Fibroblast of lung (primary cell): ENCODE measurements at places on chromosomes 12 and 14. TPM values are rescaled to one million over a fixed set of nuclear protein-coding genes. Genes with fewer than 3 reads are reported as not detected.
A peak's percentile ranks its signal among the peaks of the same experiment; 100 is the strongest.

The GLIPR1 gene
- 186 and 245 TPM in 2 replicates for polyA plus RNA-seq

The CISTR gene
- not detected in 2 replicates for polyA plus RNA-seq

The KCNJ8 gene
- polyA plus RNA-seq, result 5.7 and 17.7 TPM in 2 replicates

The SSTR1 gene
- 7.8 and 10.5 TPM in 2 replicates for polyA plus RNA-seq

The PPFIA2 gene
- polyA plus RNA-seq, result 0.54 and 1.7 TPM in 2 replicates

The BRMS1L gene
- 7.2 and 9.5 TPM in 2 replicates for polyA plus RNA-seq

The CLEC2A gene
- polyA plus RNA-seq, result not detected in 2 replicates

The GUCY2C gene
- 0.02 TPM in 1 of 2 replicates, not detected in the other for polyA plus RNA-seq

The TAS2R9 gene
- not detected in 2 replicates for polyA plus RNA-seq

The OR4K2 gene
- polyA plus RNA-seq, result not detected in 2 replicates

The PPP2R3C gene
- 28.7 and 32.6 TPM in 2 replicates for polyA plus RNA-seq

The SLC25A21 gene
- polyA plus RNA-seq, result 0.62 and 1.0 TPM in 2 replicates

GRCh38 chr14:103819503-103820307 is 27.7 kb downstream of the PPP1R13B start:
- peak; percentile 15 for DNase-seq

GRCh38 chr12:26713885-26714383 is 119.1 kb downstream of the ITPR2 start:
- no peak for DNase-seq

DNA sequence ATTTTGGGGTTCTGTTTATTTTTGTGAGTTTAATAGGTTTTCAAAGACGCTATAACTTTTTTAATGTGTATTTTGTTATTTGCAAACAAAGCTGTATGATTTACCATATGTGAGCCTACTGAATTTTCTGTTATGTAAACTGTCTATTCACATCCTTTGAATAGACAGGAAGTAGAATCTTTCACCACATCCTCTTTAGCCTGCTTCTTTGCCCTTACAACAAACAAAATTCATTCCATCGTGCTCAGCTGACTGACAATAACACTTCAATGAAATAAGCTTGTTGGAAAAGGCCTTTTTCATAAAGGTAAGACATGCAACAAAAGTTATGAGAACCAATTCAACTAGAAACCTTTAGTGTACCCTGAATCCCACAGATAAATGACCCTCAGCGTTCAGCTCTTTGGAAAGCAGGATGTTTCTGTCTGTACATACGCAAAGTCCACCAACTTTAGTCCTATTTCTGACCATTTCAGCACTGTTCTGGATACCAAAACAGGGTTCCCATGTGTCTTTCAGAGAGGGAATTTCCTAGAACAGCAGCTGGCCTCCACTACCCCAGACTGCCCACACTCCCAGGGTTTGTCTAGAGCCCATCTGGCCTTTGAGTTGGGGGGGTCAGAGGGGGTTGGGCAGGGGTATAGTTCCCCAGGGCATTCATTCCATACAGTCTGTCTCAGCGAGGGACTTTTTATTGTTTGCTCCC is 71.3 kb downstream of the DUSP6 start:
- no peak for DNase-seq

DNA sequence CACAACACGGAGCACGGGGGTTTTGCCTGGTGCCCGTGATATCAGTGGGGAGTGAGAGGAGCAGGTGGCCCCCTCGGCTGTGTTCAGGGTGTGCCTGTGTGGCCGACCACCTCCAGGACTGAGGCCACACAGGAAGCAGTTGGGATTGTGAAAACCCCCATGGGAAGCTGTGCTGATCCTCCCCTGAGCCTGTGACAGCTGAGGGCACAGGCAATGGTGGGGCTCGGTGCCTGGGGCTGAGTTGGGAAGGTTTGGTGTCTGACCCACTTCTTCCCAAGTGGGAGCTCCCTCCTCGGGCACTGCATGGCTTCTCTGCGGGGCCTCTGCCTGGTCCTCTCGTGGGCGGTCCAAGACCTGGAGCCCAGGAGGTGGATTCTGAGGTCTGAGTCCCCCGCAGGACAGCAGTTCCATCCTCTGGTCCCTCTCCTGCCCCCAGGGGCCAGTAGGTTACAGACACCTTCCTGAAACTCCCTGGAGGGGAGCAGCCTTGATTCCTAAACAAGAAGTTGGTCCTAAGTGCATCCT is 17.9 kb downstream of the PACS2 start:
- no peak for DNase-seq

DNA sequence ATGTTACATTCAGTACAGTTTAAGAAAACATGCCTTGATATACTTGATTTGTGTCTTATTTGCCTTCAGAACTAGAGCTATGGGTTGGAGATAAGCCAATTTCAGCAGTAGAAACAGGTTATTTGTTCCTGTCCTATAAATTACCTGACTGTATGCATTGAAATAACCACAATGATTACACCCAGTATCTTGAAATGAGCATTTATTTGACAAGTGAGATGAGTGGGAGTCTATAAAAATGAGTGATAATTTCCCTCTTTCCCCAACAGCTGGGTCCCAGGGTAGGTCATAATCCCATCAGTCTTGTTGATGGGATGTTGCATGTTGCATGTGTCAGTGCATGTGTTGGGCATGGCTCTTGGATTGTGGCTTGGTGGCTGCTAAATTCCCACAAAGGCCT is 3.7 kb downstream of the TAS2R42 start:
- no peak for DNase-seq

DNA sequence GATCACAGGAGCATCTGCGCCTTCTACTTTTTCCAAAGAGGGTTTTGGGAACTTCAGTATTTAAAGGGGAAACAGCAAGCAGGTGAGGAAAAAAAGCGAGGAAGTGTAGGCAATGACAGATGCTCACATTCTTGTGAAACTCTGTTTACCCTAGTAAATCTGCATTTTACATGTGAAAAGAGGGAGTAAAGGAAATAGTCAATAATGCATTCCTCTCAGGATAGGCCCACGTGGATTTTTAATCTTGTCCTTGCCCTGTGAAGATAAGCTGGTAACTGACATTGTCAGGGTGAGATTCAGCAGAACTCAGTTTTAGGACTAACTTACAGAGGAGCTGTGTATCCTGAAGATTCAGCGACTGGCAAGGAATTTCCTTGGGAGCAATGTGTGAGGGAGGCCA is 1119.2 kb upstream of the TMEM132C start:
- DNase-seq, result no peak

- DNase-seq, result no peak
These were observed 25.3 kb downstream of the DDHD1 start for GRCh38 chr14:53127832-53128231.

DNA sequence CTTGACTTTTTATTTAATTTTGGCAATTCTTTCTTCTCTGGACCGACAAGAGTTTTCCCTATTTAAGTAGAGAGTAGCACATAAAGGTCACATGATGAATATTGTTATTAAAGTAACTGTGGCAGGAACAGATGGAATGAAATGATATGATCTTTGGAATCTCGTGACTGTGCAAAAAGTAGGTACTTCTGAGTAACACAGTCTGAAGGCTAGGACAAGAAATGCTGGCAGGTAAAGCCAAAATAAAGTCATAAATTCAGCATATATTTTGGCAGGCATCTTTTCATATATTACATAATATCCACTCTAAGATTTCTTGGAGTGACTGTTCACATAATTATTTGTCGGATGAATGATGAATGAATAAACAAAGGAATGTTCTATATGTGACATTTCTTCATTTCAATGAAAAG is 121.4 kb downstream of the EFCAB11 start:
- no peak for DNase-seq

DNA sequence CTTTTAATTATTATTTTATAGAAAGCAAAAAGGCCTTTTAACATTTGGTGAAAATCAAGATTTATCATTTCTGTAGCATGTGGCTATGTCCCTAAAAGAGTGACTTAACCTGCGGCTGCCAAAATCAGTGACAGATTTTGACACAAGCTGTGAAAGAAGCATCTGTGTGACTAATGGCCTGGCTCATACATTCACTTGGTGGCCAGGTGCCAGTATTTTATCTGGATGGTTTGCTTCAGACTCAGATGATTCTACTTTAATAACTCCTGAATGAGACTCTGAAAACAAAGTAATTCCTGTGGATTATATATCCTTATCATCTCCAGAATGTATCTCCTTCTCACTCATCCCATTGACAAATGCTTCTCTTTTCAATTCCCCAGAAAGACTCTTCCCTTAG is 103.0 kb downstream of the FSCB start:
- peak; percentile 12 for DNase-seq

- DNase-seq, result no peak
These were observed 88.4 kb downstream of the CAND1 start for GRCh38 chr12:67357376-67358125.

GRCh38 chr14:101861464-101861863 is 100.0 kb downstream of the PPP2R5C start:
- no peak for DNase-seq

DNA sequence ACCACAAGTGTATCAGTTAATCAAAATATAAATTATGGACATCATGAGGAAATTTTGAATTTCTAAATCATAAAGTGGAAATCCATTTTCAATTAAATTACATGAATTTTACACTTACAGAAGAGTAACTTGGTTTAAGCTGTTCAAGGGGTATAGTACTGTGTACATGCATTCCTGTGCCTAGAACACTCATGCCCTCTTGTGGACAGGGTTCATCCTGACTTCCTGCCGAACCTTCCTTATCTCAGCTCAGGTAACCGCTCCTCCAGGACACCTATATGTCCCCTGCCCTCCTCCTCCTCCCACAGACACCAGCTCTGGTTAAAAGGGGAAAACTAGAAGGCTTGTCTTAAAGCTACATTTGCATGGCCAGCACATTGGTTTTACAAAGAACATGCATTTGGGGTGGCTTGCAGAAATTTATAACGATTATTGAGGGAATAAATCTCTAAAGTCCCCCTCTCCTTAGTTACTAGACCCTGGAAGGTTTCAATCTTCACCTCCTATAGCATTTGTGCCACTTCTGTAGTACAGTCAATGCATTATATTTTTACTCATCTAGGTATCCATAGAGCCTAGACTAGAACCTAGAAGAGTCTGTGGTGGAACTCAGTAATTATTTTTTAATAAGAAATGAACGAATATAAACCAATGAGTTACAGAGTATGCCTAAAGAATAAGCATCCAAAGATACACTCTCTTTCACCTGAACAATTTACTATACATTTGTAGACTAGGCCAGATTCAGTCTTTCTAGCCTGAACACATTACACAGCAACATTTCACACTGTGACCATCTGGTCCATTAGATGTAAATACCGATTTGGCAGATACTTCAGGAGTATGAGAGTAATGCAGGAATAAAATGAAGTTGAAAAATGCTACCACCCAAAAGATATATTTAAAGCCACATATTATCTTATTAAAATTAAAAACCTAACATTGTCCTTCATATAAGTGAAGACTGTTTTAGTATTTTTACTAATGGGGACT is 345.6 kb downstream of the PAWR start:
- peak; percentile 35 for DNase-seq

- no peak for DNase-seq
These were observed 64.6 kb downstream of the SUSD6 start for GRCh38 chr14:69675877-69676416.

DNA sequence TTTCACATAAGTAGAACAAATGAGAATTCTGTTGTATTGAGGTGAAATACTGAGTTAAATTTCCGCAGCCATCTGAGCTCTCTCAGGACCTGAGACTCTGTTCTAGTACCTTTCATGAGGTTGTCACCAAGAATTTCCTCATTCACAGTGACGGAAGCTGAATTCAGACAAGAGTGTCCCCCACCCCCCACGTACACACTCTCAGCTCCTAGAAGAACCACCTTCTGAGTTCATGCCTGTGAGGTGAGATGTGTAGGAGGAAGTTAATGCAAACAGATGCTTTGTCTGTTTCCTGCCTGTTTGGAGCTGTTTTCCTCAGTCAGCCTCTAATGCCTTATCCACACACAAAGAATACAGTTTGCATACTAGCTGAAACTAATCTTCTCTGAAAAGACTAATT is 18.2 kb downstream of the BICDL1 start:
- DNase-seq, result no peak

- no peak for DNase-seq
These were observed 180.9 kb downstream of the NTF3 start for GRCh38 chr12:5612556-5613410.

DNA sequence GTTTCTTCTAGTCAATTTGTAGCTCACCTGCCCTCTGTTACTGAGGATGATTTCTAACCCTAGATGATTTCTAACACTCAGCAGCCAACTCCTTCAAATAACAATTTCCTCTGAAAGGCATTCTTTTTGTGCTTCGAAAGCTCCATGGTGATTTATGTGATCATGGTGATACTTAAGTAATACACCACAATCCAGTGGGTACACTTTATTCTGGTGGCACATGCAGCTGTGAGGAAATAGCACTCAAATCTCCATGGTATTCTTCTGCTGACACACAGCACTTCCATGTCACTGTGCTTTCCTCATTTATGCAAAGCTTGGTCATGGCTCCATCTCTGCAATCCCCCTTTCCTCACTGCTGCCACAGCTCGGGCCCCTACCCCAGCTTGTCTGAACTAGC is 73.7 kb downstream of the PTPN21 start:
- DNase-seq, result no peak

DNA sequence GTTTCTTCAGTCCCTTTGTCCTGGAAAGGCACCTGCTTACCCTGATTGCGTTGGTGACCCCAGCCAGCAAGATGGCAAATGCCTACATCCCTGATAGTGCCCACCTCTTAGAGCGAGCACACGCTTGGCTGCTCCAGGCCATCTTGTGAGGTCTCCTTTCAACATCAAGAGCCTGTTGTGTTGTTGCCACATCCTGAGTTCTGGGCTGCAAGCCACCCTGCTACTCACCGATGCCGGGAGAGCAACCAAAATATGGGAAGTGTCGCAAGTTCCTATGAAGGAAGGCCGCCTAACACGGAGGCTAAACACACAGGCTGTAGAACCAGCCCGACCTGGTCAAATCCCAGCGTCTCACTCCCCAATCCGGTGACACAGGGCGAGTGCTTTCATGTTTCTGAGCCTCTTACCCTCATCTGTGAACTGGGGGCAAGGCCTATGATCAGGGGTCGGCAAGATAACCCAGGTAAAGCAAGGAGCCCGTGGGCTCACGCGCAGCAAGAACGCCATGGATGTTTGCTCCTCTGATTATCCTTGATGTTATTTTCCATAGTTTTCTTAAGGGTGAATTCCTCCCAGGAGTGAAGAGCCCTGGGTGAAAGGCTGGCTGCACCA is 98.4 kb downstream of the LGMN start:
- peak; percentile 80 for DNase-seq

DNA sequence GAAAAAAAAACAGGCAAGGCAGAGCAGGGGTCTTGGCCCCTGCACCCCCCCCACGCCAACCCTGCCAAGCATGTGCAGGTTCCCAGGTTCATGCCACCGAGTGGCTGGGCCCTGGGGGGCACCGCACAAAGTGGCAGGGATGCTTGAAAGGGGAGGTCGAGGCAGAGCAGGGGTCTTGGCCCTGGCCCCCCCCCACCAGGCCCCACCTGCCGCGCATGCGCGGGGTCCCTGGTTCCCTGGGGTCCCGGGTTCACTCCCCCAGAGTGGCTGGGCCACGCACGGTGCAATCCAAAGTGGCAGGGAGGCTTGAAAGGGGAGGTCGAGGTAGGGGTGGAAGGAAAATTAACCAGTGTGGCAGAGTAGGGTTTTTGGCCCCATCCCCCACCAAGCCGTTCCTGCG is 312.2 kb downstream of the ALG10 start:
- DNase-seq, result no peak
